ENCODE measurements at places on chromosomes 6 and 20.

GRCh38 chr6:42243046-42243445, 25.4 kb upstream of the MRPS10 start:
- no peak for DNase-seq

GRCh38 chr6:96246563-96246962, 230.8 kb downstream of the FUT9 start:
- DNase-seq, result no peak

GRCh38 chr6:43016176-43016942, 2.3 kb downstream of the KLHDC3 start:
- DNase-seq, result no peak

- no peak for DNase-seq
Observed at GRCh38 chr20:20513720-20514119, 145.8 kb downstream of the INSM1 start.

DNA sequence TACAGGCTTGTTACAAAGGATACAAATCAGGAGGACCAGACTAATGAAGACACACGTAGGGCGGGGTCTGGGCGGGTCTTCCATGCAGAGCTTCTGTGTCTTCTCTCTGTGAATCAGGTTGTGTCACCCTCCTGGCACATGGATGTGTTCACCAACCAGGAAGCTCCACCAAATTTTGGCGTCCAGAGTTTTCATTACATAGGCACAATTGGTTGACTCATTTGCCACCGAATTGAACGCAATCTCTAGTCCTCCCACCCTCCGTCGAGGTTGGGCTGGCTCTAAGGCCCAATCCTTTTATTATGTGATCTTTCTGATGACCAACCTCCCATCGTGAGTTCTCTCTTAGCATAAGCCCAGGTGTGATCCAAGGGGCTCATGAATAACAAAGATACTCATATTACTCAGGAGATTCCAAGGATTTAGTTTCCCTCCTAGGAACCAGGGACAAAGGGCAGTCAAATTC, 36.3 kb upstream of the DDR1 start:
- no peak for DNase-seq

DNA sequence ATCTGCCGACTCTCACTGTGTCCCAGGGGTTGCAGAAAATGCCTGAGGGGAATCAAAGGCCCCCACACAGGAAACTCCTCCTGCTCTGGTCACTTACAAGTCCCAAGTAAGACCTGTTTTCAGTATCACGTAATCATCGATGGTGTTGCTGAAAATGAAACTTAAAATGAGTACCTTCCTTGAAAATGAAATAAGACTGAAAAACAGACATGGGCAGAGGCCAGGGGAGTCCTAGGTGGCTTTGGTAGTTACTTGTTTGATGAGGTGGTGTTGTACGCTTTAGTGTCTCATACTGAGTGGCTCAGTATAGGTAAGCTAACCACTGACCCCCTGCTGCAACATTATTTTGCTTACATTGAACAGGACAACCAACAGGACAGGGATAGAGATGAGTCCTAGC, 43.0 kb upstream of the SYNCRIP start:
- no peak for DNase-seq

GRCh38 chr6:67886036-67886707, 748.9 kb upstream of the ADGRB3 start:
- no peak for DNase-seq

- no peak for DNase-seq
Observed at GRCh38 chr6:141290941-141291721, 841.6 kb upstream of the GJE1 start.

GRCh38 chr6:129608886-129609537, 101.0 kb downstream of the ARHGAP18 start:
- no peak for DNase-seq

DNA sequence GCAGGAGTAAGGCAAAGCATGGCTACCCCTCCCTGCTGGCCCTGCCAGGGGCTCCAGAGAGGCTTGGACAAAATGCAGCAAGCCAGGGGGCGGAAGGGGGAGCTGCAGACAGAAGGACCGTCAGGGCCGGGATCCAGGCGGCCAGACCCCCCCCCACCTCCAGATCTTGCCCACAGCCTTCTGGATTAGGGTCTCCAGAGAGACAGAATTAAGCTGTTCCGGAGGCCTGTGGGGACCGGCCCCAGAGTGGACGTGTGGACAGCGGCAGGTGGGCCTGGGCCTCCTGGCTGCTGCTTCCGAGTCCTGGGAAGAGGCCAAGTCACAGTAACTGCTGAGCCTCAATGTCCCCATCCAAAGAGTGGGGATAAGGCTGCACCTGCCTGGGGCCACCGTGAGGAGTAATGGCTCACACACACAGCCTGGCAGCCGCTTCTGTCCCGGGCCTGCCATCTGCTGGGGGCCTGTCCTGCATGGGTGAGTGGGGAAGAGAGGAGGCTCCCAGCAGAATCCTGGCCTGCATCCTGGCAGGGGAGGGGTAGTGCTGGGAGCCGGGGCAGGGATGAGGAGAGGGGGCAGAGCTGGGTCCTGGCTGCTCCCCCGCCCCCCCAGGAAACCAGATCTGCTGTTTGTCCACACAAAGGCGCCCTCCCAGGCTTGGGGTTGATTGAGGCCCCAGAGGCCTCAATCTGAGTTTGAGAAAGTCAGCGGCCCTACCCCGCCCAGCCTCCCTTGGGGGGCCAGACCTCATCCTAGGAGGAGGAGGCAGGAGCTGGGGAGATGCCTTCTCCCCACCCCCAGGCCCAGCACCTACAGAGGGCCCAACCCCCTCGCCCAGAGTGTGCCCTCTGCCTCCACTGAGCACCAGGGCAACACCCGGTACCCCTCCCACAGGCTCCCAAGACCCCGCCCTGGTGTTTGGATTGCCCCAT, 3.9 kb downstream of the LAMA5 start:
- no peak for DNase-seq

GRCh38 chr6:128371136-128371535, 149.3 kb downstream of the PTPRK start:
- DNase-seq, result no peak

GRCh38 chr6:69958978-69959377, 92.6 kb downstream of the COL19A1 start:
- DNase-seq, result no peak

DNA sequence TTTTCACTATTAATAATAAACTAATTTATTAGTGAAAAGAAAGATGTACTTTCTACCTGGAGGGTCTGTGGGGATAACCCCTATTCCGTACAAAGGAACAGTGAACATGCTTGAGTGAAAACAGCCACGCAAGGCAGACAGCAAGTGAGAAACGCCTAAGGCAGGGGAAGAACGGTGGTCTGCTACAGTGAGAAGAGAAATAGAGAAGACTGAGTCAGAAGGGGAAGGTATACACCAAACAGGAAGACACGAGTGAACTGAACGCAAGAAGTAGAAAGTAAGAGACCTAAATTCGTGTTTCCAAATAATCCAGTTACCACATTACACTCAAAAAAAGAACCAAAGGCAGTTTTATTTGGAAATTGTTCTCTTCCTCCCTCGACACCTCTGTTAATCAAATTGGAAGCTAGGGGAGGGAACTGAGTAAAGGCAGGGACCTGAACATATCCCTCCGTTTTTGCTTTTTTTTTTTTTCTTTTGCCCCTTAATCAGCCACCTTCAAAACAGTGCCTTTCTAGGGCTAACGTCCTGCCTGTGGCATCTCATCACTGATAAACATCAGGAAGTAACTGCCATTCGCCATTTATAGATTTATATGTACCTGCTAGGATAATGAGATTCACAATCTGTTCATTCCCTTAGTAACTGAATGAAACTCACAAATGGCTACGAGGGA, 48.9 kb downstream of the ATXN1 start:
- no peak for DNase-seq

DNA sequence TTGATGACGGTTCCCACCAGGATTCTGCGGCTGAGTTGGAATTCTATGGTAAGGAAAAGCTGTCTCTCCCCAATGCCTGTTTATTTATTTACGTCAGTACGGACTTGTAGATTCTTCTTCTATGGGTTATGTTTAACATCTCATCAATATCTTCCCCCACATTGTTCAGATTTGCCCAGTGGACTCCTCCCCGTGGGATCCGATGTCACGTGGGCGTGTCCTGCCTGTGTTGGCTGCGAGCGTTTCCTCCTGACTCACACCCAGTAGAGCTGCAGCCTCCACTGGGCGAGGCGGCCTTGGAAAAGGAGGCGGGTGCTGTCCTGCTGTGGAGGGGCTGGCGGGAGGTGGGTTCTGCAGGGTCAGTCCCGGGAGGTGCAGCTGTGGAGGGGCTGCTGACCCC, 46.8 kb upstream of the SLCO4A1 start:
- DNase-seq, result no peak

DNA sequence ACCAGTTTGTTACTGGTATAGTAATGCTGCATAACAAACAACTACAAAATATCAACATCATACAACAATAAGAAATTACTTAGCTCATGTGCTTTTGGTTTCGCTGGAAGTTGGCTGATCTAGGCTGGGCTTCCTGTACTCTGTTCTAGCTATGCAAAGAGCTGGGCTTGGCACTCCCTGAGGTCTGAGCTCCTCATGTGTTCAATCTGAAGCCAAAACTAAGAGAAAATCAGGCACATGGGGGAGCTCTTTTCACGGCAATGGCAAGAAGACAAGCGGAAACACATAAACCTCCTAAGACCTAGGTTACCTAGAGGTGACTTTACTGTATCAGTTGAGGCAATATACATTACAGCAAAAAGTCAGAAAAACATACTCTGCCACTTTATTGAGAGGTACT, 574.2 kb downstream of the KHDRBS2 start:
- DNase-seq, result no peak

DNA sequence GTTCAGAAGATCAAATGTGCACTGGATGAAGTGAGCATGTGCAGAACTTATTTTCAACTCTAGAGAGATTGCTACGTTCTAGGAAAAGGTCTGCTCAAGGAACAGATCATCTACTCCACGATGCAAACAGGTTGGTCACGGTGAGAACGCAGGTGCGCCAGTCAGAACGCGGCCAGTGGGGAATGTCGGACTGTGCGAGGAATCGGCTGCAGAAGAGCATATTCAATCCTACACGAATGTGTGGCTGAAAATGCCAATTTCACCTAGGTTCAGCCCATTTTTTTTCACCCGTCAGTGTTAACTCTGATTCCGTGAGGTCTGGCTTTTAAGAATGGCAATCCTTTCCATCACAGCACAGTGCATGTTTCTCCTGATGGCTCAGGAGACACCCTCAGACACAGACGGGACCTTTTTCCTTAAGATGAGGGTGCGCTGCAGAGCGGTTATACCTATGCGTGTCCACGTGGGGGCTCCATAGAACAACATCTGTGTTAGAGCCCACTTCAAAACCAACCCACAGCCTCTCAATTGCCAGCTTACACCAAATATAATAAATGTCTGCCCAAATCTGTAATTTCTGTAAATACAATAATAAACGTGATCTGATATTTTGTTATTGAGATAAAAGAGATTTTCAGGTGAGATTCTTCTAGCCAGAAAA, 250.4 kb downstream of the FOXA2 start:
- no peak for DNase-seq

DNA sequence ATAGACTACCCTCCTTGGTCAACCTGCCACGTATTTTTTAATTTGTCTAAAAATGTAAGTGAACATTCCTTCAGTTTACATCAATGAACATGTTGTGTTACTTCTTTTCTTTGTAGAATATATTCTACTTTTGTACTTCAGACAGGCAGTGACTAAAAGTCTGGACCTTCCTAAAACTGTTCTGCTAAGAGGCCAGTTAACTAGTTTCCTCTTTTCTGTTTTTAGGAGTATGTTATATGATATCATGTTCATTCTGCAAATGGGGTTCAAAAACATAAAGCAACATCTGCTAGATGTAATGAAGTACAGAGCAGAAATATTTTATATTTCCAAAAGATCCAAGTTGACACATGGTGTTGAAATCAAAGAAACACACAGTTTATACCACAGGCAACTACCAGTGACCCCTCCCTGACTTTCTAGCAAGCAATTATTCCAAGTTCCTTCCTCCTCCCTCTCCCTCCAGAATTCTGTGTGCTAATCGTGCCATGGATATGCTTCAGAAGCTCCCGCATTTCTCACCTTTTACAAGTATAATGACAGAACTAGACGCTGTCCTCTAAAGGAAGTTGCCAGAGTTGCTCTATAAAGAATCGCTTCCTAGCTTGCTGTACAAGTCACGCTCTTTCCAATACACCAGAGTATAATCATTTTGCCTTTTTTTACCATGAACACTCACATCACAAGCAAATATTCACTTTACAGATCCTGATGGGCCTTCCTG, 64.7 kb downstream of the ARHGAP18 start:
- no peak for DNase-seq

DNA sequence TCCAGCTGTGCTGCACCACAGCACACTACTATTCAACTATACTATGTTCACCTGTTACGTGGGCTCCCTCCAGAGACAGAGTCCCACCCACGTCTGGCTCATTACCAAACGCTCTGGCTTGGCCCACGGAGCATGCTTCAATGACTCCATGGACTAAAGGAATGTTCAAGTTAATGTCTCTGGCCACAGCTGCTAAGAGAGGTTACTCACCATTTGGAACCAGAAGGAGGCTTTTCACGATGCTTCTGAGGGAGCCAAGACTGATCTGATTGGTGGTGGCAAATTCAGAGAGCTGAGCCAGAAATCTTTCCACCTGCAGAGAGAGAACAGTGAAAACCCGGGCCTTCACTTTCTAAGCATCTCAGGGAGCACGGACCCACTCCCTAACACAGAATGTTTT, 15.6 kb downstream of the COMMD7 start:
- no peak for DNase-seq

DNA sequence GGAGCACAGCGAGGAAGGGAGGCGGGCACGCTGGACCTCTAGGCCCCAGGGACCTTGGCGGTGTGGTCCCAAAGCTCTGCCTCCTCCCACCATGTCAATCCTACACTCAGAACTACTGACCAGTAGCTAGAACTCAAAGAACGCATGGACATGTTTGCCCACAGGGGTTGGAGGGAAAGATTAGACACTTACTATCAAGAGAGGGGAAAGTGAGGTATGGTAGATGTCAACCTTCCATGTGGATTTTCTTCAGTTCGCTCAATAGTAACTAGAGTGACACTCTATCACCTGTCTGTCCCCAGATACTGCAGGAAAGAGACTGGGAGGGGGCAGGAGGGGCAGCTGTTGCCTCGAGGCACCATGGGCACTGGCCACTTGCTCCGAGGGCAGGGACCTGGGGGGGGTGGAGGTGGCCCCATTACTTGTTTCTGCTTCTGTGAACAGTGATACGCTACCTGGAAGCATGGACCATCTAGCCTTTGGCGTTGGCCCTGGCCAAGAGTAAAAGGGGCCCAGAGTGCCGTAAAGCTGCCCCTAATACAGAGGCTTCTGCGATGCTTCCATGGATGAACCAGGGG, 912 bp upstream of the DIDO1 start:
- no peak for DNase-seq

GRCh38 chr20:34575271-34575670, 16.8 kb downstream of the MAP1LC3A start:
- DNase-seq, result no peak

- DNase-seq, result no peak
Observed at GRCh38 chr6:168711666-168712300, 270.8 kb downstream of the SMOC2 start.

- no peak for DNase-seq
Observed at GRCh38 chr6:84547341-84547801, 217.0 kb downstream of the TBX18 start.

- no peak for DNase-seq
Observed at GRCh38 chr6:84220809-84221409, 6.5 kb downstream of the CEP162 start.

- no peak for DNase-seq
Observed at GRCh38 chr6:154830771-154831170, 97.6 kb downstream of the SCAF8 start.

- DNase-seq, result no peak
Observed at GRCh38 chr6:159602431-159603041, 90.5 kb downstream of the SOD2 start.

- no peak for DNase-seq
Observed at GRCh38 chr6:128569732-128570679, 49.6 kb upstream of the PTPRK start.

GRCh38 chr6:143965503-143966171, 42.4 kb downstream of the PLAGL1 start:
- no peak for DNase-seq

- DNase-seq, result no peak
Observed at GRCh38 chr20:63973636-63974401, 4.1 kb upstream of the ZNF512B start.
